ENCODE measurements at places on chromosomes 1 and 21.

GRCh38 chr1:224343679-224344078 lies 13.0 kb upstream of the CNIH4 start:
- DNase-seq: no peak

GRCh38 chr1:212749821-212750535 lies 41.6 kb downstream of the NSL1 start:
- DNase-seq: no peak

- no peak for DNase-seq
Observed at GRCh38 chr1:18119289-18119688, 11.7 kb downstream of the IGSF21 start.

GRCh38 chr1:71836904-71837303 lies 445.4 kb downstream of the NEGR1 start:
- DNase-seq: no peak

Data from T follicular helper cell (primary cell).